ENCODE measurements at places on chromosomes 5 and 9.

- DNase-seq = no peak
These were observed 15.7 kb downstream of the BDP1 start for GRCh38 chr5:71471193-71471592.

GRCh38 chr5:179585941-179586401, 35.6 kb downstream of the RUFY1 start:
- DNase-seq = no peak

DNA sequence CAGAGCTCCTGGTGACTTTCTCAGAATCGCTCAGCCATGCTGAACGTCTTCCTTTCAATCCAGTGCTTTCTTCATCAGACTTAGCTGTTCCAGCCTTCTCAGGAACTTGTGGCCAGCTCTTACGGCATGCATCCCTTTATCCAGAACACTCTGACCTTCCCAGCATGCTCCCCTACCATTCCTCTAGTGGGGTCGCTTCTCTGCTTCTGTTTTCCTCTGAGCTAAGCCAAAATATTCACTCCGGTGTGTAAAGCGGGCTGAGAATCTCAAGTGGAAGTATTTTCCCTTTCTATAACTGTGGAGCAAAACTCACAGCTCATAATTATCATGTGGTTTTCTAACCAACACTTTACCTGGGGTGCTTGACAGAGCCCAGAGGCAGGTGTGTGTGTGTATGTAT, 6.2 kb downstream of the DCANP1 start:
- DNase-seq = no peak

DNA sequence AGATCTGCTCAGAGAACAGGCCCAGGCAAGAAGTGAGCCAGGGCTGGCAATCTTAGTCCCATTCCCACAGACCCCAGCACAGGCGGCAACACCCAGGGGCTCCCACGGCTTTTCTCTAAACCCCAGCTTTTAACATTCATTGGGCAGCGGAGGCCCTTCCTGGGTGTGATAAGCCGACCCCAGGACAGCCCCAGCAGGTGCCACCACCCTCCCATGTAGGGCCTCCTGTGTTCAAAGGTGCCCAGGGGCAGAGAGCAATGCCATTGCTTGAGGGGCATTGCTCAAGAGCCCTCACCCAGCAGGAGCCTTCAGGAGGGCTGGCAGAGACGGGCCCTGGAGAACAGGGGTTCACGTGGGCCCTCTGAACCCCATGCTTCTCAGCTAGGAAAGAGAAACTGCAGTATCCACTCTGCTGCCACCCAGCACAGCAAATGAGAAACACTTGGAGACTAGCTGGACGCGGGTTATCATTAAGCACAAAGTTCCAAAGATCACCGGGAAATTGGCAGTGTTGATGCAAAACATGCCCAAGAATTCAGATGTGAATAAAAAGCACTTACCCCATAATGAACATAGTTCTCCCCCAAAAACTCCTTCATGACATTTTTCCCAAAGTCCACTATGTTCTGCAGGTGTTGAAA, 13.9 kb downstream of the IPPK start:
- DNase-seq = no peak

GRCh38 chr9:100581081-100581480, 3.2 kb downstream of the CAVIN4 start:
- no peak for DNase-seq

- DNase-seq = no peak
These were observed 273.0 kb downstream of the ELAVL2 start for GRCh38 chr9:23552876-23553601.

DNA sequence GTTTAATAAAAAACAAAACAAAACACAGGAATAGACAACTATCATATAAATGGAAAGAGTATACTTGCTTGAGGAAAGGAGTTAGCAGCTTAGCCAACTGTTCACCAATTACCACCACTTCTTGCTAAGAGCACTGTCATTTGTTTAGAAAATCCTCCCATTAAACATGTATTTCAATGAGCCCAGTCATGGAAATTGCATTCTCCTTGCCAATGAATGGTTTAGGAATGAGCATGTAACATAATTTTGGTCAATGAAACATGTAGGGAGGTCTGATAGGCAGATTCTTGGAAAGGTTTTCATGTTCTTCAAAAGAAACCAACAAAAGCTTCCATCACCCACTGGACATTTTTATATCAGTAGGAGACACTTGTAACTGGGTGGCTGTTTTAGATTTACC, 502.8 kb upstream of the PAPPA start:
- DNase-seq = no peak

DNA sequence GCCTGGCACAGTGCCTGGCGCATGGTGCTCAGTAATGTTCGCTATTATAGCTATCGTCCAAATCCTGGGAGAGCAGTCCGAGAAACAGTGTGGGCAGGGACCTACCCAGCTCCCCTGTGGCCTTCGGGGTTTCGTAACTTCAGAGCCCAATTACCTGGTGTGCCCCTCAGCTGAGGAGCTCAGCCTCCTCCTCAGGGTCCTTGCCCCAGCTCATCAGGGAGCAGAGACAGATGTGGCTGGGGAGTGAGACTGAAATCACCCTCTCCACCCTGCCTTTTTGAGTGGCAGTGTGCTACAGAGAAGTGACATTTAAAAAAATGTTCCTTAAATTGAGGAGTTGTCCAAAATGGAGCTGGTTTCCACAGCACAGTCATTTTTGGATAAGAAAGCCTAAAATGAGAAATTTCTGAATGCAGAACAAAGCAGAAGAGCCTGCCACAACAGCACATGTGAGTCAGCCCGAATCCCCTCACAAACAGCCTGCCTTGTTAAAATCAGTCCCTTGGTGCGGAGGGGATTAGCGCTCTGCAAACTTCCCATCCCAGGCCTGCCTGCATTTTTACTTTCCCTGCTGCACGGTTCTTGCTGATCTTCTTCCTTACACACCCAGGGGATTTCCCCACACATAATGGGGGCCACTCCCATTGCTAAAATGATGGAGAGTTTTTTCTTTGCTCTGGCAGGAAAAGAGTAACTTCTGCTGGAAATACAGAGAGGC, 78.1 kb upstream of the PITX1 start:
- DNase-seq = no peak

DNA sequence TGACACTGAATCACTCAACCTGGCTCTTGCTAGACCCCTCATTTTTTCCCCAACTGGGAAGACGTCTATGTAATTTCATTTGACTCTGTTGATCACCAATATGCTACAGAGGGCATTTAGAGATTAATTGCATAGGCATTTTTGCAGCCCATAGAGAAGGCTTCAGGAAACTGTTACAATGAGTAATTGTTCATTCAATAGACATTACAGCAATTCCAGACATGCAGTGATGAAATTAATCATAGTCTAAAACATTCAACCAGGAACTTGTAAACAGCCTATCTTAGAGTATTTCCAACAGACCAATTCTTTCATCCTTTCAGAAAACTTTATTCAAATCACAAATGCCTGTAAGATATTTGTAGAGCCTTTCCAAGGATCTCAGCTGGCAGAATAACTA, 122.3 kb downstream of the MARCHF11 start:
- no peak for DNase-seq
